ENCODE measurements at places on chromosomes 16 and 17.

GRCh38 chr16:3598236-3598635 lies 13.2 kb downstream of the SLX4 start:
- no peak for DNase-seq

- DNase-seq, result no peak
Observed at GRCh38 chr17:16988749-16989229, 16.9 kb upstream of the TNFRSF13B start.

GRCh38 chr17:44820631-44821212 lies 9.4 kb downstream of the GJC1 start:
- no peak for DNase-seq

GRCh38 chr16:80100846-80101451 lies 439.8 kb upstream of the DYNLRB2 start:
- no peak for DNase-seq

DNA sequence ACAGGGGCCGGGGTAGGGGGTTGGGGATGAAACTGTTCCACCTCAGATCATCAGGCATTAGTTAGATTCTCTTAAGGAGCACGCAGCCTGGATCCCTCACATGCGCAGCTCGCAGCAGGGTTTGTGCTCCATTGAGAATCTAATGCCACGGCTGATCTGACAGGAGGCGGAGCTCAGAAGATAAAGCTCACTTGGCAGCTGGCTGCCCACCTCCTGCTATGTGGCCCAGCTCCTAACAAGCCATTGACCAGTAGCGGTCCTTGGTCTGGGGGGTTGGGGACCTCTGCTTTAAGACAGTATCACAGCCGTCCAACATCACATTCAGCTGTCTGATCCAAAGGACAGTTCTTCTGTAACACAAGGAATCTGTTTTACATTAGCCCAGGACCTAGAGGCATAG lies 62.5 kb downstream of the SLC39A11 start:
- DNase-seq, result no peak

DNA sequence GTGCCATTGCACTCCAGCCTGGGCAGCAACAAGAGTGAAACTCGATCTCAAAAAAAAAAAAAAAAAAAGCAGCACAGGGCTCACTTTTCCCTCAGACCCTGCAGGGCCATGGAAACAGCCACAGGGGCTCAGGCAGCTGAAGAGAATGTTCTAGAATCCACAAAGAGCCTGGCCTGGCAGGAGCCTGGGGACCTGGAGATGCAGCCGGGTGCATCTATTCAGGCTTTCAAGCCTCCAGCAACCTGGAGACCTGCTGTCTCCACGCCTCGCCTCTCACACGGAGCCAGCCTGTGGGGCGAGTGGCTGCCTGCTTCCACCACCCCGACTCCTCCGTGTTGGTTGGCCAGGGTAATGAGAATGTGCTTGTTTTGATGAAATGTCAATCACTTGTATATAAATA lies 44.0 kb upstream of the MEAK7 start:
- DNase-seq, result no peak

DNA sequence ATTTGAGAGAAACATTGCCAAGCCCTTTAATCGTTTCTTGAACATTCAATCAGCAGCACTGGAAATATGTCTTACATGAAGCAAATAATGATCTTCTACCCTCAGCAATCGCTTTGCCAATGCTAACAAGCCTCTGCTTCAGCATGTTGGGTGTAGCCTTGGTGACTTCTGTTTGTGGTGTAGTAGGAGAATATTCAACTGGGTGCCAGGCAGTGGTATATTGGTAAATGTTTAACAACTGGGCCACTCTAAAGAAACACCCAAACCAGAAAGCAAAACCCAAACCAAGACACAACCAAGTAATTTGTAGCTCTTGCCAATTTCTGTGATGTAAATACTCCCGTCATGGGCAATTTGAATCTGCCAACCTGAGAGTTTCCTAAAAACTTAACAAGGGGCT lies 9.7 kb downstream of the CDH13 start:
- no peak for DNase-seq

All from H9 (cell line).